ENCODE measurements at places on chromosomes 7 and 10.
A peak's percentile ranks its signal among the peaks of the same experiment; 100 is the strongest.

- no peaks in the 10 kb centered on the region for H3K27me3 ChIP-seq
- no peak for DNase-seq
- no peak overlapping the region for H3K27ac ChIP-seq
- no peaks in the 10 kb centered on the region for H3K4me1 ChIP-seq
- H3K4me3 ChIP-seq, result no peak overlapping the region
- H3K36me3 ChIP-seq, result no peaks in the 10 kb centered on the region
Observed at GRCh38 chr10:98296524-98296923, 28.5 kb upstream of the LOXL4 start.

GRCh38 chr10:58797356-58797755, 284.7 kb downstream of the BICC1 start:
- H3K4me1 ChIP-seq, result no peaks in the 10 kb centered on the region
- no peaks in the 10 kb centered on the region for H3K27me3 ChIP-seq
- no peak overlapping the region for H3K4me3 ChIP-seq
- peaks cover 4% of the 10 kb centered on the region for H3K36me3 ChIP-seq
- no peak overlapping the region for H3K27ac ChIP-seq

DNA sequence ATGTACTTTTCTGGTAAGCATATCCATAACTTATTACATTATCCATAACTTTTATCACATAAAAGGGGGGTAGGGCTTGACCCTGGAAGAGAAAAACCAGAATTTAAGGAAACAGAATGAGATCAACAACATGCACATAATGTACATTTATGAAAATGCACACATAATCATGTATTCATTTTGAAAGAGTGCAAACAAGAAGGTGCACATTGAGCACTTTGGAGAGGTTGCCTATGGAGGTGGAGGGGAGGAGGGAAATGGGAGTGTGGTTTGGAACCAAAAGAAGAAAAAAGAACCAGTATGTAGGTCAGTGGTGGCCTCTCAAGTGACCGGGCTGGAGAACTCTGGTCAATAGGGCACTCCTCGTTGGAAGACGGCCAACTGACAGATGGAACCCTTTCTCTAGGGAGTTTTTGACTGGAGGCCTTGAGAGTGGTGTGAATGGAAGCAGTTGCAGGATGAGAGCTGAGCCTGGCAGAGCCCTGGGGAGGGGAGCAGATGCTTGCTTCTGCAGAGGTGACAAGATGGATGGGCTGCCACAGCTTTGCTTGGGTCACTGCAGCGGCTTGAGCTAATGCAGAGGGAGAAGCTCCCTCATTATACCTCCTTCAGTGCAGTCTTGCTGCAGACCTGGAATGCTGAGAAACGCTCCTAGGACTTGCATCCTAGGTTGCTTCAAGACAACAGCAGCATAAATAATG, 192.7 kb downstream of the SEC23IP start:
- no peak for DNase-seq
- H3K27ac ChIP-seq, result no peak overlapping the region
- no peaks in the 10 kb centered on the region for H3K4me1 ChIP-seq
- no peaks in the 10 kb centered on the region for H3K36me3 ChIP-seq
- H3K27me3 ChIP-seq, result no peaks in the 10 kb centered on the region
- no peak overlapping the region for H3K4me3 ChIP-seq

DNA sequence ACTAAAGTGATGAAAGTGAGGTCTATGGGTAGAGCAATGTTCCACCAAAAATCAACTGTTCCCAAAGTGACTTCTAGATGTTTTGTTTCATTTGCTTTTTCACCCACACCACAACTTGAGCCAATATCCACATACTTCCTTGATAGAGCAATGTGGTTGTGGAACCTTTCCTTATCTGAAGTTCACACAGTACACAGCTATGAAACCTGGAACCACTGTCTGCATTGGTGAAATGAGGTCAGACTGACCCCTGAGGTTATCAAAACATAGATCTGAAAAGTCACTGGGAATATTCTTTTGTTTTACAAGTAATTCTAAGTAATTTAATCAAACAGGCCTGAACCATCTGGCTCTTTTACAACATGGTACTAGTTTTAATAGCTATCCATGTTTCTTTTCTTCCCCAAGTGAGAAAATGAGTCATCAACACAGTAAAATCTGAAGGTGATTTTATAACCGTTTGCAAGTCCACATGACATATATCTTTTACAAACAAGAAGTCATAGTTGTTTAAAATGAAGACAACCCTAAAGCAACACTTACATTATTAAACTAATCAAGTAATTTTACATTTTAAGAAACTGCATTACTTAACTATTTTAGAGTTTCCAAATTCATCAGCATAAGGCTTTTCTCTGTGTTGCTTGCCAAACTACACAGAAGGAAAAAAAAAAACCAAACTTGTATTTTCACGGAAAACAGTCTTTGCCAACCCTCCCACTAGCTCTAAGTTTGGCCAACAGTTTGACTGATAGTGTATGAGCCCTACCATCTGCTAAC, 80.3 kb downstream of the LRRC17 start:
- no peak overlapping the region for H3K4me3 ChIP-seq
- no peaks in the 10 kb centered on the region for H3K27me3 ChIP-seq
- H3K27ac ChIP-seq, result peak overlapping the region; percentile 21
- H3K4me1 ChIP-seq, result peaks cover 6% of the 10 kb centered on the region
- no peaks in the 10 kb centered on the region for H3K36me3 ChIP-seq
- DNase-seq, result no peak

- H3K4me1 ChIP-seq, result peaks cover 65% of the 10 kb centered on the region
- no peak overlapping the region for H3K4me3 ChIP-seq
- no peak for DNase-seq
- H3K27me3 ChIP-seq, result no peaks in the 10 kb centered on the region
Observed at GRCh38 chr7:130921391-130922180, 187.6 kb upstream of the KLF14 start.

- H3K4me3 ChIP-seq, result no peak overlapping the region
- no peak for DNase-seq
- peaks cover 20% of the 10 kb centered on the region for H3K4me1 ChIP-seq
Observed at GRCh38 chr10:60237977-60238758, 151.5 kb downstream of the ANK3 start.

GRCh38 chr10:76111986-76112825, 680.8 kb downstream of the LRMDA start:
- no peak overlapping the region for H3K27ac ChIP-seq
- no peaks in the 10 kb centered on the region for H3K27me3 ChIP-seq
- no peak for DNase-seq
- H3K4me3 ChIP-seq, result no peak overlapping the region
- H3K4me1 ChIP-seq, result no peaks in the 10 kb centered on the region

DNA sequence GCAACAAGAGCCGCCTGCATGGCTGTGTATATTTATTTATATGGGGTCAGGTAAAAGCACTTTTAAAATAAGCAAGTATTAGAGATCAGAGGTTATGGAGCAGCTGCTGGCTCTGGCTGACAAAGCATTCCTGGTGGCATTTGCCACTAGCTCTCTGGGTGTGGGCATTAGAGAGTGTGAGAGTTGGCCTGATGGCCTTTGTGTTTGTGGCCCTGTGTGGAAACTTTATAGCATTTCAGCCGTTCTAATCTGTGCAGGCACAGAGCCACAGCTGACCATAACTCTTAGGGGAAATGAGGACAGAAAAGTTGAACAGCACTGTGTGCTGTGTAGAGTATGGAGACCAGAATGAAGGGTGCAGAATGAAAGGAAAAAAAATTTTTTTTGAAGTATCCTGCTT, 118.9 kb downstream of the AUTS2 start:
- H3K4me1 ChIP-seq, result no peaks in the 10 kb centered on the region
- H3K27ac ChIP-seq, result no peak overlapping the region
- H3K4me3 ChIP-seq, result no peak overlapping the region
- peaks cover 4% of the 10 kb centered on the region for H3K27me3 ChIP-seq
- DNase-seq, result no peak

All from upper lobe of left lung (tissue), 6 donors.